GM12891 (cell line): ENCODE measurements at places on chromosomes 5 and 9.

DNA sequence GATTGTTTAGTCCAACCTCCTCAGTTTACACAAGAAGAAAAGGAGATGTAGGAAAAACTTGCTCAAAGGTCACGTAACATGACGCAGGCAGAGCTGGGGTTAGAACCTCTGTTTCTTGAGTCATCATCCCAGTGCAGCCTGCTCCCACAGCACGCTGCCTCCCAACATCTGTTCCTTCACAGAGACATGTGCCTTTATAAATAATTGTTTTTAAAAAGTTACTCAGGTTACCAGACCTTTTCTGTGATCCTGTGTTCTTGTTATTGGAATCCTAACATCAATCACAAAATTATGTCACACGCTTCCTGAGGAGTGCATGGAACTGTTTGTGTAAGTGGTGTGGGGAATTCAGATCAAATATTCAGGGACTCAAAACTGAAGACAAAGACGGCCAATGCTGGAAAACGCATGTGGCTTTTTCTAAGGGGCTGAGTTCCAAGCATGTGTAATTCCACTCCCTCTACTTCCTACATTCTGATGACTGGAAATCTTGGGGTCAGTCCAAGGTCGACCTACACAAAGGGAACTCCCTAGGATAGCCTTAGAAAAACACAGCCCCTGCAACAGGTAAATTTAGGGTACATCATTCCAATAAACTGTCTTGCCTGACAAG is 184.3 kb downstream of the TSSK1B start:
- no peak for DNase-seq

GRCh38 chr5:119582987-119583386 is 46.4 kb upstream of the FAM170A start:
- no peak for DNase-seq

GRCh38 chr5:8949908-8950307 is 596.0 kb downstream of the SEMA5A start:
- DNase-seq = peak; percentile 12

- DNase-seq = no peak
Observed at GRCh38 chr5:10702040-10702629, 58.9 kb downstream of the DAP start.

GRCh38 chr9:3180696-3181048 is 336.8 kb upstream of the PUM3 start:
- no peak for DNase-seq

- no peak for DNase-seq
Observed at GRCh38 chr5:97764700-97765099, 581.7 kb upstream of the RIOK2 start.

DNA sequence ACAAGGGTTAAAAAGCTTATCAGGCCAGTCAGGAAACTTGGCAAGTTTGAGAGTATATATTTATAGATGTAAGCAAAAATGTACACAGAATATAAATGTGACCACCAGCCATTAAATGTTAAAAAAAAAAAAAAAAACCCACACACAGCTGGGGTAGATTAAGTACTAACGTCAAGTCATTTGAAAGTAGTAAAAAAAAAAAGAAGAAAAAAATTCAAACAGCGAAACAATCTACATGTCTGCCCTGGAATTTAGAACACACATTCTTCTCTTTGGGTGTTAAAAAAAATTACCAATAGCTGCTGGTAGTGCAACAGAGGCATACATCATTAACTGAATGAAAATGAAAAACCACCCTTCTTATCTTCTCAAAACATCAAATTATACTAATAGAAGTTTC is 269.7 kb downstream of the MLLT3 start:
- no peak for DNase-seq

DNA sequence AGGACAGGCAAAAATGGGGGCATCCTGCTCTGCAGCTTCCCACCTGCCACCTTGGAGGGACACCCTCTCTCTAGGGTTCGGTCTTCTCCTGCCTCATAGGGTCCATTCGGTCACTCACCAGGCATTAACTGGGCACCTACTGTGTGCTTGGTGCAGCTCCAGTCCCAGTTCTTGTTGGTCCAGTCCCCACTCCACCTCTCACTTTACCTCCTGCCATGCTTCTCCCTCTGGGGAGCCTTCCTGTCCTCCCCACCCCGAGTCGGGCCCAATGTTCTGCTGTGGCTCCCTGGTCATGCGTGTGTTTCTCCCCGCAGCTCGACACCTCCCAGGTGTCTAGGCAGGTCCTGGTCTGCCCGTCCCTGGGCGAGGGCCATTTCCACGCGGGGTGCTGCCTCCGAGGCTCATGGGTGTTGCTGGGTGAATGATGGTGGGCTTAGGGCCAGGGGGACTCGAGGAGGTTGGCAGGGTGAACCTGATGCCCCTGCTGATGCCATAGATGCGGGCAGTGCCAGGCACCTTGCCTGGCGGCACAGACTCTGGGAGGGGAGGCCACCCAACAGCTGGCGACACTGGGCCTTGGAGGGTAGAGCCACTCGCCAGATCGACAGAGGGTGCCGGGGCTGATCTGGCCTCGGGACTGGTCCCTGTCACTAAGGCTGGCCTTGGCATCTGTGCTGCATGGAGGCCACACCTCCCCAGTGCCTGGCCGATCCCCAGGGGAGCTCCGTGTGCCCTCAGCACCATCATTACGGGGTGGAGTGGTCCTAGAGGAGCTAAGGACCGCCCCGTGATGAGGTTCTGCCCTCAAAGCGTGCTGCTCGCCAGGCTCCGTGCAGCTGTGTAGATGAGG is 66.0 kb upstream of the RNU6ATAC start:
- DNase-seq = no peak

- no peak for DNase-seq
Observed at GRCh38 chr5:87650284-87650683, 237.6 kb upstream of the CCNH start.

DNA sequence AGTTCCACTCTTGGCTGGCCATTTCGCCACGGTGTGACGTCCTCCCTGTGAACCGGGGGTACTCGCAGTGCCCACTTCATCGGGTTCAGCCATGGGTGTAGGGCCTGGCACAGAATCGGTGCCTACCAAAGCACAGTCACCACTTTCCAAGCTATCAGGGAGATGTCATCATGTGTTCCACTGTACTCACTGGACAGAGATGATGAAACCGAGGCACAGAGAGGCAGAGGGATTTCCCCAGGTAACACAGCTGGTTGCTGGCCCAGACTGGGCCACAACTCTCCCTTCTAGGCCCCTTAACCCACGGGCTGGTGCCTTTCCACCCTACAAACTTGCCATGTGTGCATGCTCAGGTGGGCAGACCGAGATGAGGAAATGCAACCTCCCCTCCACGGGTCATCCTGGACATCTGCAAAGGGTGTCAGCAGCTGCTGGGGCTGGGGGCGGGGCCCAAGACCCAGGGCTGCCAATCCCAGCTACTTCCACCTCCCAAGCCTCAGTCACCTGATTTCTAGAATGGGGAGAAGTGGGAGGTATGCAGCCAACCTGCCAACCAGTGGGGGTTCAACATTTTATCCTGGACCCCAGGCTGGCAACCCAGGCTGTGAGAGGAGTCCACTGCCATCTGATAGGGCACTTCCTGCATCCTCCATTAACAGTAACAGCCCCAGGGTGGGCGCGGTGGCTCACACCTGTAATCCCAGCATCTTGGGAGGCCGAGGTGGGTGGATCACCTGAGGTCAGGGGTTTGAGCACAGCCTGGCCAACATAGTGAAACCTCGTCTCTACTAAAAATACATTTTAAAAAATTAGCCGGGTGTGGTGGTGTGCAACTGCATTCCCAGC is 893 bp upstream of the SH2D3C start:
- DNase-seq = no peak

GRCh38 chr5:41410307-41410706 is 100.1 kb downstream of the PLCXD3 start:
- DNase-seq = no peak

GRCh38 chr5:143148771-143149170 is 254.7 kb downstream of the NR3C1 start:
- no peak for DNase-seq

- no peak for DNase-seq
Observed at GRCh38 chr5:114412510-114413171, 50.8 kb downstream of the KCNN2 start.

GRCh38 chr5:142772446-142773293 is 2.5 kb downstream of the ARHGAP26 start:
- no peak for DNase-seq

DNA sequence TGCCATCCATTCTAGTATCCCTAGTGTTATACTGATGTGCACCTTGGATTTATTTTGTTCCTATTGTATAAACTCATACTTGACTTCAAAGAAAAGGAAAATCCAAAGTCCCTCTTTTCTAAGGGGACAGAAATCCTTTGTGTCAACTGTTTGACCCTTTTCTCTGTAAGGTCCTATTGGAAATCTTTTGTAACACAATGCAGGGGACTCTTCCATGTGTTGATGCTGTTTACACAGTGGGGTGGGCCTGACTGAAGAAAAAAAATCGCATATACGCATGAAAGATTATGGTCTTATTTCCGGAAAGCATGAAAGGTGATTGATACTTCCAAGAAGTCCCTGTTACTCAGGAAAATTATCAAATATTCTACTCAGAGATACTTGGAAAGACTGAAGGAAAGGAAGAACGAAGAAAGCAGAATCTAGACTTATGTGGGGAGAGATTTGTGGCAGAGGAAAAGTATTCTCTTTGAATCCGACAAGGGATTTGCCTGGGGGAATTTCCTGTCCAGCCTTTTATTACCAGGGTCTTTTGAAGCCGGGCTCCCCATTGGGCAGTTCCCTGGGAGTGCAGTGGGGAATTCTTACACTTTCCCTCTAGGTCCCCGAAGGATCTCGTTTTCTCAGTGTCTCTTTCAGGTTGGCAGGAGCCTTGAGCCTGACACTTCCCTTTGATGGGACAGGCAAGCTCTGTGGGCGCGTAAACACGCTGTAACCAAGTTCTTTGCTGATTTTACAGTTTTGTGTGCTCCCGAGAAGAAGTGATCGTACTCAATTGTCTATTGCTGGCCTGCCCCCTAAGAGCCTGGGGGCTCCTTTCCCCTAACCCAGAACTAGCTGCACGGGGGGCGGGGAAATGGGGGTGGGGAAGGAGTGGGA is 779 bp upstream of the VCAN start:
- no peak for DNase-seq

- DNase-seq = peak; percentile 30
Observed at GRCh38 chr9:83538172-83538889, at the start of gene FRMD3. Gene FRMD3, minus strand, starts transcription at chr9:83538401. Its CDS starts 170 bp downstream, at chr9:83538231.

GRCh38 chr9:69660304-69660703 is 11.9 kb downstream of the APBA1 start:
- no peak for DNase-seq

GRCh38 chr5:137856916-137857862 is 10.5 kb upstream of the MYOT start:
- DNase-seq = no peak

DNA sequence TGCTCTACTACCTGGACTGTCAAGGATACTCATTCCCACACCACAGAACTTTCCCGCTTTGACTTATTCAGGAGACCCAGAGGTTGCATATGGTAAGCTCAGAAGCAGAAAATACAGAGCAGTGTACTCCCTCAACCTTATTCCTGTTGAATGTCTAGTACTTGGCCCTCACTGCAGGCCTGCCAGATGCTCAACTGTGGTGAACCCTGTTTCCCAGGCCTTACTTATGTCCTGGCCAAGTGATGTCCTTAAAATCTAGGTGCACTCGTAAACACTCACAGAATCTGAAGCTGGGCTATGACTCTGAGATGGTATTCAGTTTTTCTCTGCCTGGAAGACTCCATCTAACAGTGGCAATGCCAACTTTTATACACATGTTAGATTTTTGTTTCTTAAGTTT is 21.0 kb downstream of the DIAPH1 start:
- no peak for DNase-seq

- DNase-seq = no peak
Observed at GRCh38 chr5:123605822-123606221, 93.8 kb downstream of the CSNK1G3 start.

DNA sequence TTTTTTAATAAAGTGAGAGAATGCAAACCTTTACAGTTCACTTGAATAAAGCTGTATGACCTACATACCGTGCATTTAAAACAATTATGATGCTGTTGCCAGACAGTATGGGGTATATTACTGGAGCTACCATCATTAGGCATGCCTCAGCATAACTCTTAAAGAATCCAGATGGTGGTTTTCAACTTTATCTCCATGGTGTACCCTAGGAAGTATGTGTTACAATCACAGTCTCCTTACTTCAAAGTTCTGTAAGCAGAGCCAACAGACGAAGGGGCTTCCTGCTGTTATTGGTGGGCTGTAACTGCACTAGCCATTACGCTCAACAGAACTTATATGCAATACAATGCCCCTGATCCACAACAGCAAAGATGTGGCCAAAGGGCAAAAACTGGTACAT is 803.3 kb downstream of the DTWD2 start:
- DNase-seq = no peak

GRCh38 chr5:10525124-10525495 is 38.8 kb upstream of the ANKRD33B start:
- no peak for DNase-seq

DNA sequence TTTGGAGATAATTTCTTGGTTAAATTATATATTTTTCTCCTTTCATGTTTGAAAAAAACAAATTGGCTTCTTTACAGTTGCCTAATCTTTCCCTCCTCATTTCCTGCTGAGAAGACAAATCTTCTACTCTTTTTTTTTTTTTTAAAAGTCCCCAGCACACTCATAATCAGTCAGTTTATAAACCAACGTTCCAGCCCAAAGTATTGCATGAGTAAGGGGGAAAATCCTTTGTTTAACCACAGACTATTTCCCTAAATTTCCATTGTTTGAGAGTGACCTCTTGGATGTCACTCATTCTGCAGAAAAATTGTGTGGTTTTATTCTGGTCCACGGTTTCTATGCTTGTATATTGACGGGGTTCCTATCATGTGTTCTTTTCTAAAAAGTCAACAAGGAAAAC is 55.1 kb upstream of the TLR4 start:
- DNase-seq = no peak

- peak; percentile 51 for DNase-seq
Observed at GRCh38 chr5:172178991-172179989, 8.7 kb downstream of the STK10 start.

GRCh38 chr9:131817627-131818026 is 77.8 kb upstream of the RAPGEF1 start:
- DNase-seq = no peak

DNA sequence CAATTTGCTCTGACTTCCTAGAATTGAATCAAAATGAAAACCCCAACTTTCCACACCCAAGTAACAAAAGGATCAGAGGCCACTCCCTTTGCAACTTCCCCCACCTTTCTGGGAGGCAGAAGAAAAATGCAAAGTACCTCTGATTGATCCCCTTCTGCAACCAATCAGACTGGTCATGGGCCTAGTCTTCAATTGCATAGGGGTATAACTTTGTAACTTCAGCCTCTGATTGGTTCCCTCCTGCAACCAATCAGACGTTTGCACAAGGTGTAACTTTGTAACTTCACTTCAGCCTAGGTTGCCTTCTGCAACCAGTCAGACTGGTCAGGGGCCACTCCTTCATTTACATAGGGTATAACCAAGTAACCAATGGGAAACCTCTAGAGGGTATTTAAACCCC is 38.3 kb upstream of the CNOT6 start:
- no peak for DNase-seq

- no peak for DNase-seq
Observed at GRCh38 chr5:111453295-111453694, 59.0 kb downstream of the STARD4 start.

- no peak for DNase-seq
Observed at GRCh38 chr5:1918488-1919208, 35.9 kb upstream of the IRX4 start.
